ENCODE measurements at places on chromosomes 3 and 15.

DNA sequence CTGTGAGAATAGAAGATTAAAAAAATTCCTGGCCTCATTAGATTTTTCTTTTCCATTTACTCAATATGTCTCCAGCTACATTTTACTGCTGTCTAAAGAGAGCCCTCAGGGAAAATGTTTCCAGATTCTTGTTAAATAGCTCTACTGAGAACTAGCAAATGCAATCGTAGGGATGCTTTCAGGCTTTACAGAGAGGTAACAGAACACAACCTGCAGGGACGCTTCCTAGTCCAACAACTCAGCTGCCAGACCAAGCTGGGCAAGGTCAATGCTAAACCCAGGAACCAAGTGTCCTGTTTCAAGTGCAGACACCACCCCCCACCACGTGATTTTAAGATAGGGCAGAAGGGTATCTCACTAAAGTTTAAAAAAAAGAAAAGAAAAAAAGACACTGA lies 25.2 kb downstream of the ARHGEF3 start:
- no peak for DNase-seq

DNA sequence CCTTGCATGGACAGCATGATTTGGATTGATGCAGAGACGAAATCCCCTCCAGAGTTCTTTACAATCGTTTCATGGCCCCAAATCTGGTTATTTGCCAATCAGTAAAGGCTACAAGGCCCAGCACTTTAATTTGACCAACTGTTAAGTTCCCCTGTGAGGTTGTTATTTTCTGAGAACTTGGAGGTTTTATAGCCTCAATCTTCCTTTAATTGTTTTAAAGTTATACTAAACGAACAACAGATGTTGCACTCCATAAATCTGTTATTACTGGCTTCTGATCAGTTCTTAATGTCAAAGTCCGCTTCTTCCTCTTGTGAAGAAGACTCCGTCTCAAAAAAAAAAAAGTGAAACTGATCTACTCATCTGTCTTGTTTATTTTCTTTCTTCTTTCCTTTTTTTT lies 30.8 kb downstream of the LARP6 start:
- no peak for DNase-seq

DNA sequence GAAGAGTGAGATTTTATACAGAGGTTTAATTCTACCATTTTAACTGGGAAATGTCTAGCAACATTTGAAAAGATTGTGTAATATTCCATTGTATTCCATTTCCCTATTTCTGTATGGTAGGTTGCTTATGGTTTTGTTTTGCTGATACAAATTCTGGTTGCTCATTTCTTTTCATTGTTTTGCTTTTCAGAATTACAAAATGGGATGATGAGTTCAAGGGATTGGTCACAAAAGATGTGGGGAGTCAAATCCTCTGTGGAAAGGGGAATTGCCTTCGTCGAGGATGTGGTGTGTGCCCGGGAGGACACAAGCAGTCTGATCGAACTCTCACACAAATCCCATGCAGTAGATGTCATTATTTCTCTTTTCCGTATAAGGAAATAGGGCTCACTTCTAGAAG lies 18.3 kb downstream of the SLCO3A1 start:
- peak; percentile 90 for DNase-seq

DNA sequence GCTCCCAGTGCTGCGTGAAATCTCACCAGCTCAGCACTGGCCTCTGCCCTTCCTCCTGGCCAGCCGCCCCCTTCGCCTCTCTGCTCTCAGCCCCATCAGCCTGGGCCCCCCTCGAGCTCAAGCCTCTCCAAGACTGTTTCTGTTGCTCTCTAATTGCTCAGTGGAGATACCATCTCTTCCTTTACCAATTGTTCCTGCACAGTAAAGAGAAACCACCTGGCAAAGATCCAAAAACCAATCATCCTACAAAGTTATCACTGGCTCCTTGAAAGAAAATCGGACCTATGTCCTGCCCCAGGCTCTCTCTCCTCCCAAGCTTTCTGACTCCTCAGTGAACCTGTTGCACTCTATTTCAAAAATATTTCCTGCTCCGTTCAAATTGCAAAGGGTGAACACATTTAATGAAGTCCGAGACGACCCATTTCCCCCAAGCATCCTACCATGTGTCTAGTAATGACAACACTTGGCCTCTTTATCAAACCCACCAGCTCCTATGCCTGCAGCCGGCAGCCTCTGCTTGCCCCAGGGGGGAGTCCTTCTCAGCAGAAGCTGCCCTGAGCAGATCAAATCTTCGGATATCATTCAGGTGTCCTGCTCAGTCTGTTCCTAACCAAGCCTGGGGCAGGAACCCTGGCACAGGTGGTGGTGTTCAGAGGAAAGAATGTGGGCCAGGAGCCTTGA lies 53.7 kb upstream of the FAM174B start:
- DNase-seq = no peak

DNA sequence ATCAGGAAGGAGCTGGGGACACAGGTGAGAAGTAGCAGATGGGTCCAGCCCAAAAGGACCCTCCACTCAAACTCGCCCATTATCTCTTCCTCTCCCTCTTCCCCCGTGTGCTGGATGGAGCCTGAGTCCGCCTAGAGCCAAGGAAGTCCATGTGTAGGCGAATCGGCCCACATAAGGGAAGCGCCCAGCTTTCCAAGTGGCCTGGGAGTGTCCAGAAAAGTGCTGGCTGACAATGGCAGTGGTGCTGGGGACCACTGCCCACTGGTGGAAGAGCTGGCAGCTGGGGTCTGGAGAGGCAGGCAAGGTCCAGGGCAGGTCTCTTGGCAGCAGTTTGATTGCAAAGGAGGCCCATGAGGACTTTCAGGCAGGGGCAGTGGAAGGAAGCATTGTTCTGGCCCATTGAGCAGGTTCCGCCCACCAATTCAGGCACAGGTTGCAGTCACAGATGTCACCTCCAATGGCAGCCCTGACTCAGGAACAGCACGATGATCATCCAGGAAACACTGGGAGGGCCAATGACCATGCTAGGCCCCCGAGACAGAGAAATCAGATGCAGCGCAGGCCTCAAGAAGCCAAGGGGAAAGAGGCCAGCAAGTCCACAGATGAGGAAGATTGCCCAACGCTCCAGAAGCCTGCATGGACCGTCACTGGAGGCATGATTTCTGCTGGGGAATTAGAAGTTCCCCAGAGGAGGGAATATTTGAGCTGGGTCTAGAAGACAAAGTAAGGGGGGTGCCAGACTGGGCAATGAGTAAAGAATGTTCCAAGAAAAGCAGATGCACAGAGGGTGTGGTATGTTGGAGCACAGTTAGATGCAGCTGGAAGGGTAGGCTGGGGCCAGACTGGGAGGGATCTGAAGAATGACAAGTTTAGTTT lies 3.0 kb downstream of the MFGE8 start:
- no peak for DNase-seq

- DNase-seq = no peak
Observed at GRCh38 chr15:68386587-68387288, 45.2 kb downstream of the ITGA11 start.

DNA sequence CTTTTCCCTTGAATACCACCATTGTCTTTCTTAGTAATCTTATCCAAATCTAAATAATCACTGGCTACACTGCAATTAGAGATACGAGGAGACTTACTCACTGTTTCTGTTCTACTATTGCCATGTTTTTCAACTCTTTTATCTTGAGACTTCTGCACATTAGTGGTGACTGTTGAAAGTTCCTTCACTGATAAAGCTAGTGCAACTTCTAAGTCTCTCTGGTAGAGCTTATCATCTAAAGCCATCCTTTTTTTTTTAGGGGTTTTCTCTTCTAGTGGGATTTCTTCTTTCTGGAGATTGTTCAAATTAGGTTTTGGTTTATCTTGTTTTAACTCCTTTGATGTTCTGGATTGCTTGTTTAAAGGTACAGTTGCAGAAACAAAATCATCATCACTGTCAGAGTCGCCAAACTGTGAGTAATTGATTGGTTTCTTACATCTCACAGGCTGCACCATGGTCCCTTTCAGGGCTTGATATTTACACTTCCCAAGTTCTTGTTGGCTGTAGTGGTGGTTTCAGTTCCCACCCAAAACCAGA lies 37.7 kb downstream of the NCK1 start:
- DNase-seq = no peak

DNA sequence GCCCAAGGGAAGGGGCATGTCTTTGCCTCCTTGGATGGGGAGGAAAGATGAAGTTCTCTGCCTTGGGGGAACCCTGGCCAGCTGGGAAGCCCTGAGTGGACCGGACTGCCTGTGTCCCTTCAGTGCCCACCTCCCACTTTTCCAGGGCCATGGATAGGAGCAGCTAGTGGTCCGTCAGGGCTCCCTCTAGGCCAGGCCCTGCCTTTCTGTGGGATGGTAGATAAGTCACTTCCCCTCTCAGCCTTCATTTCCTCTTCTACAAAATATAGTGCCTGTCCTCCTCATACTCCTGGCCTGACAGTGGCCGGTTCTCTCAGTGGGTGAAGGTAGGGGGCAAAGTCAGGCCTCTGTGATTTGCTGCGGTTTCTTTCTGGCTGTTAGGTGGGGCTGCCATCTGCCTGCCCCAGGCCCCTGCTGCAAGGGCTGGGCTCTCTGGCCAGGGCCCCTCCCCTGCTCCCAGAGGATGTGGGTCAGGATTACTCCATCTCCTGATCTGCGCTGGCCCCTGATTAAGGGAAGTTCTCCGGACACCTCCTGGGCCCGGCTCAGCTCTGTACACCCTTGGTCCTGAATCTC lies 1.4 kb downstream of the PLEKHO2 start:
- DNase-seq = peak; percentile 92

- DNase-seq = no peak
Observed at GRCh38 chr3:179967622-179968021, 69.1 kb downstream of the PEX5L start.

DNA sequence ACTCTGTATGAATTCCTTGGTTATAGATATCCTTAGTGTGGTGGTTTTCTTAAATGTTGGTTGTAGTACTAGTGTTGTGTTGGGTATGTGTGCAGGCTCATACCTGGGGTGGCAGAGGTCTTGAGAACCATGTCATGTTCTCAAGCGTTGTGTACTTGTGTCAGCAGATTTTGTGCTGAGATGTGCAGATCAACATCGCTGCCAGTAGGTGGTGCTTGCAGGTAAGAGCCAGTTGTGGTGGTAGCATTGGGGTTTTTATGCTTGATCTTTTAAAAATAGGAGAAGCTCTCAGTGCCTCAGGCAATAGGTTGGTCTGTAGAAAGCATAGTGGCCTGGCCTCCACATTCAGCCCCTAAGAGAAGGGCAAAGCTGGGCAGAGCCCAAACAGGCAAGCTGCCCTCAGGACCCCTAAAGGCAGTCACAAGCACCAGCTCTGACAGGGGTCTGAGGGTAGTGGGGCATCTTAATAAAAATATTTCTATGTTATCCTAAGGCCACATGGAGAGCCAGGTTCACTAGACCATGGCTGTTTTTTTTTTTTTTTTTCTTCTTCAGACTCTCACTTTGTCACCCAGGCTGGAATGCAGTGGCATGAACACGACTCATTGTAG lies 164.0 kb downstream of the IL20RB start:
- no peak for DNase-seq

GRCh38 chr15:90938261-90938660 lies 3.2 kb downstream of the UNC45A start:
- no peak for DNase-seq

- no peak for DNase-seq
Observed at GRCh38 chr3:101117980-101118379, 124.8 kb upstream of the ABI3BP start.

DNA sequence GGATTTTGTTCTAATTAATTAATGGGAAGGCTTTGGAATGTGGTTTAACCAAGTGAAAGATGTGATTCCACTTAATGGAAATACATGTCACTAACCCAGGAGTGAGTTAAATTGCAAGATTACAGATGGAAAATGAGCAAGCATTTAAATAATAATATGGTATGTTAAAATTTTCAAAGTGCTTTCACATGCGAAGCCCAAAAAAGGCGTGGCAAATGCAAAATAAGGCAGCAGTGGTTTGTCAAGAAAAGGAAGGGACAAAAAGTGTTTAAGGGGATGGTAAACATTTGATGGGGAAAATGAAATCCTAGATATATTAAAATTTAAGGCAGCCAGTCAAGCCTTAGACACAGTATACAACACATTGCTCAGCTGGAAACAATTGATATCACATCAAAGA lies 2.9 kb downstream of the TICRR start:
- DNase-seq = no peak

- no peak for DNase-seq
Observed at GRCh38 chr3:171803044-171803443, 7.2 kb downstream of the PLD1 start.

- no peak for DNase-seq
Observed at GRCh38 chr3:14457999-14458398, 55.6 kb downstream of the SLC6A6 start.

DNA sequence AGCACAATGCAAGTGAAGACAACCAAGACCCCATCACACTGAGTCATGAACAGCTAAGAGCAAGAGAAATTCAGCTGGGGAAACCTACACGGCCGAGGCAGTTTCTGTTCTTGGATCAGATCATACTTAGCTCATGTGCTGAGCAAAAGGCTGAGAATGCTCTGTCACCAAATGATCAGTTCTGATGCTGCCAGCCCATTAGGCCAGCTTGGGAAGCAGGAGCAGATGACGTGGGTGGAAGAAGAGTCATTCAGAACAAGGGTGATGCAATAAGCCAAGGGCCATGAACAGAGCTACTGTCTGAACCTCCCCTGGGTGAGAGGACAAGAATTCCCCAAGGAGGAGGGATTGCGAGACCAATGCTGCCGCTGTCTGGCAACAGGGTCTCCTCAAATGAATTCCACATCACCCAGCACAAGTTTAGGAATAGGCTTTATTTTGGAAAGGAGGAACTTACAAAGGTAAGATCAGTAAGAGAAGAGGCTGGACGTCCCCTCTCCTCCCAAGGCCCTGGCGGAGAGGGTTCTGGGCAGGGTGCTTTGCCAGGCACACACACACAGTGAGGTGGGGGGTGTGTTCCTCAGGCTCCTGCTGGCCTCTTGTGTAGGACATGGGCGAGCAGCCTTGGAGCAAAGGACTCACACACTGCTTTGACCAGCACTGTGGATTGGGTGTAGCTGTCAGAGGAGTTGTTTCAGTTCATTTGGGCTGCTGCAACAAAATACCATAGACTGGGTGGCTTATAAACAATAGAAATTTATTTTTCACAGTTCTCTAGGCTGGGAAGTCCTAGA lies 65.6 kb upstream of the CTXND1 start:
- DNase-seq = peak; percentile 85

GRCh38 chr15:88913017-88913849 lies at the start of gene MFGE8:
TSS of gene MFGE8 (minus strand) at chr15:88913379. CDS start at chr15:88913319, 60 bp downstream.
- DNase-seq = peak; percentile 58

- DNase-seq = peak; percentile 74
Observed at GRCh38 chr3:32421991-32422859, 30.6 kb downstream of the CMTM7 start.

DNA sequence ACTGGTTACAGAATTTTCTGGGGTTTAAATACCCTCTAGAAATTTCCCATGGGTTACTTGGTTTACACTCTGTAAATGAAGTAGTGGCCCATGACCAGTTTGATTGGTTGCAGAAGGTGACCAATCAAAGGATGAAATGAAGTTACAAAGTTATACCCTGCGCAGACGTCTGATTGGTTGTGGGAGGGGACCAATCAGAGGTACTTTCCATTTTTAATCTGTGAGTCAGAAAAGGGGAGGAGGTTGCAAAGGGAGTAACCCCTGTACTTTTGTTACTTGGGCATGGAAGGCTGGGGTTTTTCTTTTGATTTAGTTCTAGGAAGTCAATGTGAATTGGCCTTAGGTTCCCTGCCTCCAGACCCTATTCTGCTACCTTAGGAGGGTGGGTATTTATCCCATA lies 18.7 kb upstream of the APH1B start:
- peak; percentile 46 for DNase-seq

- DNase-seq = no peak
Observed at GRCh38 chr3:112253301-112253971, 40.6 kb downstream of the SLC9C1 start.

- DNase-seq = no peak
Observed at GRCh38 chr3:143830786-143831185, 17.5 kb downstream of the SLC9A9 start.

All from inflammatory macrophage treated with lipopolysaccharide for 4 hours (primary cell).